ENCODE measurements at places on chromosomes 11 and 22.

- peak; percentile 79 for DNase-seq
Observed at GRCh38 chr11:73376803-73377629, 817 bp downstream of the RELT start.

DNA sequence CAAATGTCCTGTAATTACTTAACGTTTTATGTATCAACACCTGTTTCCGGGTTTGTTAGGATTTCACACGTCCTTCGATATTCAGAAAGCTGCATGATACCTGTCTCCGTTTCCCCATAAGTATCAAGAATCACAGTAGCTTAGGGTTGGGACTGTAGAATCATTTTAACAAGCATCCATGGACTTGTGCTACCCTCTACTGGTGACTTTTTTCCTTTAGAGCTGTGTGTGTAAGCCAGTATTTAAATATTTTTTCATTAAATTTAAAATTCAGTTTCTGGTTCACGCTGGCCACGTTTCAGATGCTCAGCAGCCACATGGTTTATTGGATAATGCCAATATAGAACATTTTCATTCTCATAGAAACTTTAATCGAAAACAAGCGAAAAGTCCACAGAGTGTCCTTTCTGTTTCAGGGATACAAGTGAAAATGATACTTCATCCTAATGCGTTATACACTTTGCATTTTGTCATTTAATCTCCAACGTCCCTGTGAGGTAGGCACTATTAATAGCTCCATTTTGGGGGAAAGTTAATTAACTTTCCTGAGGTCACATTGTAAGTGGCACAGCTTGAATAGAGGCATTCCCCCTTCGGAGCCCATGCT is 61.5 kb upstream of the SLC25A18 start:
- DNase-seq, result peak; percentile 66

GRCh38 chr11:96272529-96273222 is 70.3 kb downstream of the MAML2 start:
- DNase-seq, result no peak

DNA sequence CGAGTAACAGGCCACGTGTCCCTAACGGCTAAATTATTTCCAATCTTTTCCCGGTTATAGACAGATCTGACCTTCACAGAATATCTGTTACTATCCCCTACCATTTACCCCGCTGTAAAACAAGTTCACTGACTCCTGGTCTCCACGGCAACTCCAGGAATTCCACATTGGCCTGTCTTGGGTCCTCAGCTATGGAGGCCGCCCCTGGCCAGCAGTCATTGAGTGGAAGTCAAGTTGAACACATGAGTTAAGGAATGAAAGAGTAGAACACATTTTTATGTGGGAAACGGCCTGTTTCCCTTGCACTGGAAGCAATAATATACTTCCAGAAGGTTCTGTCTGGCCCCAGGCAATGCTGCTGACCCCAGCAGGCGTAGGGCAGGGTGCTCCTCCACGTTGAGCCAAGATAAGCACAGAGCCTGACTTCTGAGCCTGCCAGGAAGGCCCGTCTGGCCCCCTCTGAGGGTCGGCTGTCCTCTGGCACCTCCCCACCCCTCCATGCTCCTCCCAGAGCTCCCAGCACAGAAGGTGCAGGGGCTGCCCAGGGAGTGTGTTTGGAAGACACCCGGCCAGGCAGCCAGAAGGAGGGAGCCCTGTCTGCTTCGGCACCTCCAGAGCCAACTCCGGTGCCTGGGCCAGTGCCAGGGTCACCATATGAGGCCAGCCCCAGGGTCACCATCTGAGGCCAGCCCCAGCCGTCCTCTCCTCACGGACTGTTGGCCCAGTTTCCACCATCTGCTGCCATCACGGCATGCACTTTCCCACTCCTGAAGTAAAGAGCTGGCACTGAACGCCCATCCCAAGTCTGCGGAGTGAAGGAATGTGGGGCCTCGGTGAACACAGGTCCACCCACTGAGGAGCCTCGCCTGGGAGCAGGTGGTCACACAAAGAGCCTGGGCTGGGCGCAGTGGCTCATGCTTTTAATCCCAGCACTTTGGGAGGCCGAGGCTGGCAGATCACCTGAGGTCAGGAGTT is 813.2 kb downstream of the BRD1 start:
- no peak for DNase-seq

GRCh38 chr11:44133335-44133946 is 38.0 kb downstream of the EXT2 start:
- DNase-seq, result peak; percentile 28

DNA sequence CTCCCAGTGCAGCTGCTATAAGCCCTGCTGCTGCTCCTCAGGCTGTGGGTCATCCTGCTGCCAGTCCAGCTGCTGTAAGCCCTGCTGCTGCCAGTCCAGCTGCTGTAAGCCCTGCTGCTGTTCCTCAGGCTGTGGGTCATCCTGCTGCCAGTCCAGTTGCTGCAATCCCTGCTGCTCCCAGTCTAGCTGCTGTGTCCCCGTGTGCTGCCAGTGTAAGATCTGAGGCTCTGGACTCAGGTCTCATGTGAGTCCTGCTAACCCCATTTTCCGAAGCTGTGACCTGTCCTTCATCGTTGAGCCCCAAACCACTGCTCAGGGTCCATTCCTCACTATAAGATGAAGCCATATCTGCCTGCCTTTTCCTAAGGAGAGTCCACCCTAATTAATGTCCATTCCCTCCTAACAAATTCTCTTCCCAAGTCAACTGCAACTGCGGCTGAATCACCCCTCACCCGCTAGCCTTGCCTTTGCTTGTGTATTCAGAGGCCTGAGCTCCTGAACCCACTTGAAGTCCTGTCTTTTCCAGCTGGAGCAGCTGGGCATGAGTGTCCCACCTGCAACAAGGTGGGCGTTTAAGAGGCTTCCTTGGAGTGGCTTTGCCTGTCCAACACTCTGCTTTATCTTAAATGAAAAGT is 626 bp downstream of the KRTAP5-7 start:
- DNase-seq, result no peak

GRCh38 chr22:42275970-42276369 is 5.5 kb upstream of the TCF20 start:
- DNase-seq, result no peak

- no peak for DNase-seq
Observed at GRCh38 chr11:87139475-87139874, 101.7 kb downstream of the TMEM135 start.

DNA sequence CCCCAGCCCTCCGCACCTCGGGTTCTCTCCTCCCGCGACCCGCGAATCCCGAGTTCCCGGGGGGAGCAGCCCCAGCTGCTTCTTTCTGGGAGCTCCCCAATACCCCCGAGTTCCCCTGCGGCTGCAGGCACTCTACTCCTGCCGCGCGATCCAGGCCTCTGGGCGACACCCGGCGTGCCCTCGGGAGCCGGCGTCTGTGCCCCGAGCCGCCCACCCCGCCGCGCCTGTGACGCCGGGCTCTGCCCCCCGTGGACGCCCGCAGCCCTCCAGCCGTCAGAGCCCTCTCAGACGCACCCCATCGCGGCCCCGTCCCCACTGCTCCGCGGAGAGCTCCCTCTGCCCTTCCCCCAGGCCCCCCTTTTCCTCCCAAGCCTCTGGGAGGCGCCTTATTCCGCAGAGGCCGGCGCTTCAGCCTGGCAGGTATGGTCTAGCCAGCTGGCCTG is 422 bp downstream of the GLB1L2 start:
- DNase-seq, result no peak

DNA sequence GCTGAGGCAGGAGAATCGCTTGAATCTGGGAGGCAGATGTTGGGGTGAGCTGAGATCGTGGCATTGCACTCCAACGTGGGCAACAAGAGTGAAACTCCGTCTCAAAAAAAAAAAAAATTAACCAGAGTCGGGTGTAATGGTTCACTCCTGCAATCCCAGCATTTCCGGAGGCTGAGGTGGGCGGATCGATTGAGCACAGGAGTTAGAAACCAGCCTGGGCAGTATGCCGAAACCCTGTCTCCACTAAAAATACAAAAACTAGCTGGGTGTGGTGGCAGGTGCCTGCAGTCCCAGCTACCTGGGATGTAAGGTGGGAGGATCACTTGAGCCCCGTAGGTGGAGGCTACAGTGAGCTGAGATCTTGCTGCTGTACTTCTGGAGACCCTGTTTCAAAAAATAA is 1.5 kb downstream of the RANGAP1 start:
- DNase-seq, result no peak

Data from retina (tissue), 1 donor.